ENCODE measurements at places on chromosomes 4 and X.

DNA sequence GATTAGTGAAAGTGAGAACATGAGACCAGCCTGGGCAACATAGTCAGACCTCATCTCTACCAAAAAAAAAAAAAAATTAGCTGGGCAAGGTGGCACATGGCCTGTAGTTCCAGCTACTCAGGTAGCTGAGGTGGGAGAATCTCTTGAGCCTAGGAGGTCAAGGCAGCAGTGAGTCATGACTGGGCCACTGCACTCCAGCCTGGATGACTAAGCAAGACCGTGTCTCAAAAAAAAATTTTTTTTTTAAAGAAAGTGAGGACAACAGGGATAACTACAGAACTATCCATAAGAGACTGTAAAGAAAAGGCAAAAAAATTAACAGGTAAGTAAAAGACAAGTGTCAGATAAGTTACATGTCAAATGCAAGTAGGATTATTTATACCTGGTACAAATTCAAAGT lies 13.5 kb upstream of the SPP1 start:
- peak; percentile 69 for DNase-seq

DNA sequence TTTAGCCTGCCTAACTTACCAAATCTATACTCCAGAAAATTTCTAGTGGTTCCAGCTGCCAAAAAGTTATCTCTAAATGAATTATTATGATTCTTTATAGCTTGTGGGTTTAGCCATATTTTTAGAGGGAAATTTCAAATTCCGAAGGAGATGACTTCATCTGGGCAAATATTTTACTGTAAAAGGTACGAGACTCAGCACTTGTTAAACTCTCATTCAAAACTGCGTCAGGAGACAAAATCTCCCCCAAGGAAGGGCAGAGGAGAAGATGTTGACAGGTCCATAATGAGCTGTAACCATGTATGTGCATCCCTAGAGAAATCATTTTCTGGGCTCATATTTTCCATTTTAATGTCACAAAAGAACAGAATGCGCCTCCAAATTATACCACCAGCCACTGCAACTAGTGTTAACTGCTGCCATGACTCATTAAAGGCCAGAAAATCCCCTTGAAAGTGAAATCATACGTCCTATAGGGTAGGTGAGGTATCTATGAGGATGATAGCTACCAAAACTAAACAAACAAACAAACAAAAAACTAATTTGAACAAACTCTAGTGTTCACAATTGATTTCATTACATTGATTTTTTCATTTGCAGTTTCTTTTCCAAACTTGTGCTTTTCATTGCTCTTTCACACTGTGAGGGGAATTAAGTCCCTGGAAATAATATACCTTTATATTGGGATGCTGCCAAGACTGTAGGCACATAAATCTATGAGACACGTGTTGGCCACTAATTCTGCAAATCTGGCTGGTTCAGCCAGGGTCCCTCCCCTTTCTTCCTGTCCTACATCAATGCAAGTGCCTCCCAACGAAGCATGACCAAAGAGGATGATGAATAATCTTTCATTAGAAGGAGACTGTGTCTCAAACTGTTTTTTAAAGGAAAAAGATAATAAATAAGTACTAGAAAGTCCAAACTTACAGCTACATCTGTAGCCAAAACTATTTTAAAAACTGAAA lies 85.8 kb downstream of the ARHGAP6 start:
- peak; percentile 8 for DNase-seq

DNA sequence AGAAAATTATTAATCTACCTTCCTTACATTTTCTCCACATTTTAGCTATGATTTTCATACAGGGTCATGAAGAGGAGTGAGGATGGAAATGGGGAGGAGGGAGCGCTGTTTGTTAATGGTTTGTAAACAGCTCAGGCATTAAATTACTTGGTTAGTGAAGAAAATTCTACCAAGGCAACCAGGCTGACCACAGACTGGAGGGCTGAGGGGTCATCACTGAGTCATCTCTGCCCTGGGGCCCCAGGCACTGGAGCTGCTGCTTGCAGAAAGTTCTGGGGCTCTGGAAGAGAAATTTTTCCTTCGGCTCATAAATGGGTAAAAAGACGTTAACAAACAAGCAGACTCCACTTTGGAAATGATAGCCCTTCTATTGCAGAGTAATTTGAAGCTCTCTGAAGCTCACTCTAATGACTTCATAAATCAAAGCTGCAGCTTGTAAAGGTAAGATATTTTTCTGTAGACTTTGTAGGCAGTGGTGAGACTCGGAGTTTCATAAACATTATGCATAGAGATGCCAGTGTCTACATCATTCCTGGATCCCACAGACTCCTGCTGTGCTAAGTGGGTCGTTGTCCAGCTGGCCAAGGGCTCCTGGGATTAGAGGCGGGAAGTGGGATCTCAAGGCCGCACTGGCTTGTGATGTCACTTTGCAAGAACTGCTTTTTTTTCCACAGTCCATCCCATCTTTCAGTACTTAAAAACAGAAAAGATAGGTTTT lies 159.6 kb downstream of the PTTG2 start:
- DNase-seq: peak; percentile 82

DNA sequence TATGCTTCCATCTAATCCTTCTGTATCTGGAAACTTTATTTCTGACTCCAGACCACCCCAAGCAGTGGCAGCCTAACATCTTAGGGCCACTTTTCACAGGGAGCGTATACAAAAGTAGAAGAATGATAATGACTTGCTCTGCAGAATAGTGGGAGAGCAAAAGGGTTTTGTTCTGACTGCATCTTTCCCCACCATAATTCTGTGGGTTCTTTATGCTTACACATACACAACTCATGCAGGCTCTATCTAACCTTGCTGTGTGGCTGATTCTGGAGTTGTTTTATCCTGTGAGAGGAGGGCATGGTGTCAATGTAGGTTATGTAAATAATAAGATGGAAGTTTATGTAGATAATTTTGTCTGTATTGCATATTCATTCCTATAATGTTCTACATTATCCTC lies 42.4 kb upstream of the NDNF start:
- no peak for DNase-seq

- DNase-seq: no peak
Measured at GRCh38 chr4:70337886-70338420, 3.2 kb downstream of the CABS1 start.

DNA sequence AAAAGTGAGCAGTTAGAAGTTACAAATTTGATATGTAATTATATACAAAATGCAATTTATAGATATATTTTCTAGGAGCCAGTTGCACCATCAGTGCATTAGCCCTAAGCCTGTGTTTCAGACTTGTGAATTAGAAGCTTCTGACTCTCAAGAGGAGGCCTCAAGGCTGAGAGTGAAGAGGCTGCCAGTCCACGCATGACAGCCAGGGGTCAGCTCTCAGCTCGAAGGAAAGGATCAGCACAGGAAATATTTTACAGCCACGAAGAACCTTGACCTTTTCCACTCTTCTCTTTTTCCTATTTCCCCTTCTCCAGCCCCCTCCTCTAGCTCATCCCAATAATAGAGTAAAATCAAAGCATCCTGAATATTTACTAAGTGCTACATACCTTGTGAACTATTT lies 642.4 kb downstream of the TRIML1 start:
- DNase-seq: peak; percentile 43

- no peak for DNase-seq
Measured at GRCh38 chr4:54924891-54925290, 200.5 kb downstream of the KDR start.

GRCh38 chr4:140330311-140330900 lies 43.0 kb upstream of the SCOC start:
- peak; percentile 21 for DNase-seq

GRCh38 chrX:38089173-38089982 lies 83.0 kb downstream of the SYTL5 start:
- no peak for DNase-seq

DNA sequence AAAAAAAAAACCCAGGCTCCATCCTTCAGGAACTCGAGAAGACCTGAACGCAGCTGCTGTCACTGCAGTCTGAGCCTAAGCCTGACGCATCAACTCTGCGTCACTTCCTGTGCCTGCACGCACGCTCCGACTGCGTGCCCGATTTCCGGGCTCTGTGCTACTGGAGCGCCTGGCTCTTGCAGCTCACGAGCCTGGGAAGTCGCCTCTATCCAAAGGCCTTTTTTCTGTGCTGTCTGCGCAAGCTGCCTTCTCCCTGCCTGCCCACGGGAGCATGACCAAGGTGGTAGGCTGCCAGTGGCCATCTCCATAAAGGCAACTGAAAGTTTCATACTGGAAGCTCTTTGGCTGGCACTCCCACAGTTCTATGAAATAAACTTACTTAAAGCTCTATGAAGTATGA lies 9.9 kb upstream of the GASK1B start:
- DNase-seq: no peak

GRCh38 chr4:77703666-77704065 lies 98.0 kb downstream of the CXCL13 start:
- DNase-seq: no peak

- no peak for DNase-seq
Measured at GRCh38 chr4:162610116-162610515, 446.3 kb upstream of the FSTL5 start.

DNA sequence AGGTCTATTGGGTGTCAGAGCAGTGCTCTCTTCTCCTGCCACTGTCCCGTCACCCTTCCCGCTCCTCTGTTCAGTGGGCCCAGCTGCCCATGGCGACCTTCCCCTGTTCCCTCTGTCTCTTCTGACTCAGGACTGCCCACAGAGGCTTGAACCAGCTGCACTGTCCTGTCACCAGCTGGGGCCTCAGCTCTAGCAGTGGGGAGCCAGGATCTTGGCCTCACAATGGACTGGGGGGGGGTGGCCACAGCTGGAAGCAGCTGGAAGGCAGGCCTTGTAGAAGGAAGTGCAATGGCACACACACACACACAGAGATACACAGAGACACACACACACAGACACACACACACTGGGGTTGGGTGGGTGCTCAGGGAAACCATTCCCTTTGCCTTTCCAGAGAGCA lies 114.0 kb upstream of the PJA1 start:
- no peak for DNase-seq

Data from ACHN (cell line).